Activated naive CD4-positive, alpha-beta T cell treated with anti-CD3 and anti-CD28 coated beads, Interleukin-2, amount 50 U/mL, for 72 hours (primary cell): ENCODE measurements at places on chromosomes 5 and 9. TPM values are rescaled to one million over a fixed set of nuclear protein-coding genes. Genes with fewer than 3 reads are reported as not detected.
A peak's percentile ranks its signal among the peaks of the same experiment; 100 is the strongest.

DNA sequence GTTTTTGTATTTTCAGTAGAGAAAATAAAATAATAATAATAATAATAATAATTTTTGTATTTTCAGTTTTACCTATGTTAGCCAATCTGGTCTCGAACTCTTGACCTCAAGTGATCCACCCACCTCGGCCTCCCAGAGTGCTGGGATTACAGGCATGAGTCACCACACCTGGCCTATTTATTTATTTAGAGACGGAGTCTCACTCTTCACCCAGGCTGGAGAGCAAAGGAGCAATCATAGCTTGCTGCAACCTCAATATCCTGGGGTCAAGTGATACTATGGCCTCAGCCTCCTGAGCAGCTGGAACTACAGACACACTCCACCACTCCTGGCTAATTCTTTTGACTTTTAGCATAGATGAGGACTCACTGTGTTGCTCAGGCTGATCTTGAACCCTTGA is 167.5 kb downstream of the TLE1 start:
- DNase-seq = no peak

- DNase-seq = peak; percentile 31
These were observed 26.0 kb upstream of the SEMA4D start for GRCh38 chr9:89523948-89524347.

DNA sequence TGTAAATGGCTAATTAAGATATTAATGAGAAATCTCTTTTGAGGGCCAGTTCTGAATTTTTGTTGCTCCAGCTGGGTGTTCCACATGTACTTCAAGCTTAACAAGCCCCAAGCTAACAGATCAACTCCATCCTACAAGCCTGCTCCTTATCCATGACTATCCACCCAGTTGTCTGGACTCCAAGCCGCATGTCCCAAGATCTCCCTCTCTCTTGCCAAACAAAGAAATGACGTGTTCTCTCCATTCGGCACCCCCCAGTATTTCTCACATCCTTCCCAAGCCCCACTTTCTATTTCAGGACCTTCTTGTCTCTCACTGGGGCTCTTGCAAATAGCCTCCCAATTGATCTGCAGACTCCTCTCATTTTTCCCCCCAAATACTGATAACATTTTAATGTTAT is 15.8 kb upstream of the PTPN3 start:
- no peak for DNase-seq

Gene SH3PXD2B
- 0.09 TPM for total RNA-seq

- no peak for DNase-seq
These were observed 46.8 kb upstream of the RNF20 start for GRCh38 chr9:101486693-101487442.

- peak; percentile 58 for DNase-seq
These were observed at the start of gene ABCA1 for GRCh38 chr9:104927912-104928740. Gene ABCA1 (minus strand): TSS chr9:104928155. CDS start chr9:104903679, 24,476 bp downstream.

Gene SOWAHA
- total RNA-seq = not detected

GRCh38 chr5:37665889-37666288 is 174.0 kb downstream of the GDNF start:
- DNase-seq = no peak

DNA sequence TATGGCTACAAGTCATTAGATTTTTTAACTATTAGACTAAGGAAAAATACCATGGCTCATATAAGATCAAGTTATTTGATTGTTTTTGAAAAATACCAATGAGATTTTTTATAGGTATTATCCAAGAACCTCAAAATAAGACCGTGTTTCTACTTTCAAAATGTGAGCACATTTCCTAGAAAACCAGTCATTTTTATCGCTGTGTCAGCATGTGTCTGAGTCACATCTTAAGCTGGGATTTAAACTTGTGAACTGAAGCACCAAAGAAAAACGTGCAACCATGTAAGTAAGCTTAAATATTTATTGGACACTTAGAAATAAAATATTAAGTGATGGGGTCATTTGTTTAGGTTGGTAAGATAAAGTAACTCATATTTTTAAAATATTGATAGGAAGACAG is 1676.0 kb upstream of the NUDT12 start:
- no peak for DNase-seq

DNA sequence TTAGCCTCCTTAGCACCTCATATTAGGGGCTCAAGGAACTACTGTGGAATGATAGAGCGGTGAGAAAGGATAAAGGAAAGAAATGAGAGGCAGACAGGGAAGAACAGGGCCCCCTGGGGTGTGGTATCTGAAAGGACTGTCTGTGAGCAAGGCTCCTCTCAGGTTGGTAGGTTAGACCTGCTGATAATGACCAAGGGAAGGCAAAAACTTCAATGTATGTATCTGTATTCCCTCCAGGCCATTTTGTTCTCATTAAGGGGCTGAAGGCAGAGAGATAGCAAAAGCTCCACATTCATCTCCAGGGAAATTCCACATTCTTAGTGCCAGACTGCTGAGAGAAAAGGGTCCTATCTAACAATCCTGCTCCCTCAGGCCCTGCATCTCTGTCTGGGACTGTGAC is 28.6 kb downstream of the TRIM32 start:
- DNase-seq = no peak

Gene DCAF12
- total RNA-seq = 42.4 TPM

DNA sequence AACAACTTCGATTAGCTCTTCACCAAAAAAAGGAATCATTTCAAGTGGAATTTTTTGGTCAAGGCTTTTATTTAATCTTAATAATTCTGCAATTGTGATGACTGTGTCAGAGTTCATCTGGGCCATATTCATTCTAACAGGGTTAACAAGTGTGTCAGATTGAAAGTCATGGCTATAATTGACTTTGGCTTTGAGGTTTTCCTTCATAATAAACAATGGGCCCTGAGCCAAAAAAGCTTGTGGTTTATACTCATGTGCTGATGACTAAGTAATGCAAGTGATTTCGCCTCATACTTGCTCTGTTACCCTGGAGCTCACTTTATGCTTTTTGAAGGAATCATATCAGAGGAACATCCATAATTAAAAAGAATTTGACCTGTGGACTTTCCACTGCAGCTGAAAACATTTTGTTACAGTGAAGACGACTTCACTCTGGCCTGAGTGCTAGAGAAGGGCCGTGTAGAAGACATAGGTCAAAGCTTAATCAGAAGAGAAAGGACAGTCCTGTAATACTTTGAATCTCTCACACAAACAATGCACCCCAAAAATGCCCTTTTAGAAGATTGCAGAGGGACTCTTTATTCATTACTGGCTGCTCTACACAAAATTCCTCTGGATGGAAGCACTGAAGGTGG is 101.7 kb downstream of the GDNF start:
- DNase-seq = peak; percentile 52

- no peak for DNase-seq
These were observed 141.3 kb upstream of the ZNF366 start for GRCh38 chr5:72648480-72648879.

DNA sequence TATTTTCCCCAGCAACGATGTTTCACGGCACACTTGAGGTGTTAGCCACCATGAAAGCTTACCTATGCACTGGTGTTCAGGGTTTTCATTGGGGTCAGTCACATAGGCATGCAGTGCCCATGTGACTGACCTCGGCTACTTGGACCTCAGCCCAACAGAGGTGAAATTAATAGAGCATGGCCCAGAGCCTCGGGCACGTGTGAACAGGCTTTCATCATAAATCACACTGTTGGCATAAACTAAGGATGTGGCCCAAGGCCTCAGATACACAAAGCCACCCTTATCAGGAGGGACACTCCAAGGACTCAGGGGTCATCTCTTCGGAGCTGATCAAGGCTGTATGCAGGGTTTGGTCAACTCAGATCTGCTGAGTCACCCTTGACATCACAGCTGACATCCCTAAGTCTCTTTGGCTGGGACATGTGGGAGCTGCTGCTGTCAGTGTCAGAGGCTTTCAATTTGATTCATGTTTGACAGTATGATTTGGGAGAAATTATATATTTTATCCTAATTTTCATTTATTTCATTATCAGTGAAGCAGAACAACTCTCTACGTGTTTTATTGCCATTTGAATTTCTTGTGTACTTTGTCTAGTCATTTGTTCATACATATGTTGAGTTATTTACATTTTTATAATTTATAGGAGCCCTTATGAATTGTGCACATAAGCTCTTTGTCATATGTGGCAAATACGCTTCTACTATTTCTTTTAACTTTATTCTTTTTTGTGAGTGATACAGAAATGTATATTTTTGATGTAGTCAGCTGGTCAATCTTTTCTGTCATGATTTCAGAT is 59.7 kb upstream of the ANKRD33B start:
- no peak for DNase-seq

GRCh38 chr5:181170237-181170825 is 22.9 kb downstream of the OR2V2 start:
- no peak for DNase-seq

GRCh38 chr5:171299851-171300250 is 9.2 kb upstream of the TLX3 start:
- no peak for DNase-seq

GRCh38 chr5:116531635-116532034 is 43.0 kb downstream of the SEMA6A start:
- no peak for DNase-seq

Gene ZFAND5
- total RNA-seq = 92.9 TPM

Gene LIX1
- not detected for total RNA-seq

DNA sequence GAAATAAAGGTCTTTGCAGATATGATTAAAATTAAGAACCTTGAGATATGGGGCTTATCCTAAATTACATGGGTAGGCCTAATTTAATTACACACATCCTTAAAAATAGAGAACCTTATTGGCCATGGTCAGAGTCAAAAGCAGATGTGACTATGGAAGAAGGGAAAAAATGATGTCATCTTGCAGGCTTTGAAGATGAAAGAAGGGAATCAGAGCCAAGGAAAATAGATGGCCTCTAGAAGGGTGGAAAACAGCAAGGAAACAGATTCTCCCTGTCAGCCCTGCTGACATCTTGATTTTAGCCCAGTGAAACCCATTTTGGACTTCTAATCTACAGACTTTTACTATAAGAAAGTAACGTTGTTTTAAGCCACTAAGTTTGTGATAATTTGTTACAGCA is 37.6 kb upstream of the KCNN2 start:
- no peak for DNase-seq

DNA sequence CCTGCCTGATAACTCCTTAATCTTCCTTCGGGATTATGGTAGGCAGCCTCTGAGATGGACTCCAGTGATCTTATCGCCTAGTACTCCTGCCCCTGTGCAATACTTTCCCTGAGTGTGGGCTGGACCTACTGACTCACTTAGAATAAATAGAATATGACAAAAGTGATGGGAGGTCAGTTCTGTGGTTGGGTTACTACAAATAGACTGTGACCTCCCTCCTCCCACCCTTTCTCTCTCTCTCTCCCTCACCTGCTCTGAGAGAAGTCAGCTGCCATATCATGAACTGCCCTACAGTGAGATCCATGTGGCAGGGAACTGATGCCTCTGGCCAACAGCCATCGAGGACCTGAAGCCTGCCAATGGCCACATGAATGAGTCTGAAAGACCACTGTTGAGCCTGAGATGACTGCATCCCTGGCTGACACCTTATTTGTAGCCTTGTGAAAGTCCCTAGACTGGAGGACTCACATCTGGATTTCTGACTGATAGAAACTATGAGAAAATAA is 31.7 kb downstream of the NRG2 start:
- no peak for DNase-seq

Gene ARHGEF39
- total RNA-seq = 22.8 TPM

Gene CYLC2
- total RNA-seq = not detected

DNA sequence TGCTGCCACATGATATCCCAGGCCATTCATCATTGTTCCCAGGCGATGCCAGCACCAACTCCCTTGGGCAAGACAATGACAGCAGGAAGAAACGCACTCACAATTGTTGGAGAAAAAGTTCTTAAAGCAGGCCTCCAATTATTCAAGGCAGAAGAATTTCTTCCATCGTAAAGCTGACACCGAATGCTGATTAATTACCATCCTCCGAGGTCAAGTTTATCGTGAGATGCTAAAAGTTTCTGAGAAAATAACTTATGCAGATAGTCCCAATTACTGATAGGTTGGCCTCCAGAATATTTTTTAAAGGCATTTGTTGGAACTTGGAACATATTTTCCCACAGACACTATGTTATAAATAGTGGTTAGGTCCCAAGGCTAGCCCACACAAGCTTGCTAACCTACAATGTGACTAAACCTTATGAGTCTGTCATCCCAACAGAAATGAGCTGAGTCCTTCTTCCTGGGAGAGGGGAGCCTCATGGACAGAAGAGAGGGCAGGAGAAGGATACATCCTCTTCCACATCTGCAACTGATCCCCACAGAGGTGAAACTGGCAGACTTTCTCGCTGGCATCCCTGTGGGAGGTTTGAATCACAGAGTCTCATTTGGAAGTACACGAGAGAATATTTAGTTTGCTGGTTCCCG is 202.4 kb upstream of the TBC1D2 start:
- no peak for DNase-seq

Gene ANXA1
- 13.9 TPM for total RNA-seq

DNA sequence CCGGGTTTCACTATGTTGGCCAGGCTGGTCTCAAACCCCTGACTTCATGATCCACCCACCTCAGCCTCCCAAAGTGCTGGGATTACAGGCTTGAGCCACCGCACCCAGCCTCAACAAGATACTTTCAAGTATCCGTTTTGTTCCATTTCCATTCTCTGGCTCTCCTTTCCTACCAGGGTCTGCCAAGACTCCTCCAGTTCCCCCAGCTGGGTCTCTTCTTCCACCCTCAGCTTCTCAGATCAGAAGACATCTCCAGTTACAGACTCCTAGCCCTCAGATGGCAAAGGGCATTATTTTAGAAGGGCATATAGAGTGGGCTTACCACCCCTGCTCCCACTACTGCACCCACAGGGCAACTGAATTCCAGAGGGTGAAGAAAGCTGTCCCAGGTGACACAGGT is 1.5 kb upstream of the PDGFRB start:
- DNase-seq = no peak

Gene ZNF618
- 0.08 TPM for total RNA-seq

Gene RNF183
- total RNA-seq = not detected

- no peak for DNase-seq
These were observed 27.0 kb downstream of the TRIM14 start for GRCh38 chr9:98091735-98092612.

DNA sequence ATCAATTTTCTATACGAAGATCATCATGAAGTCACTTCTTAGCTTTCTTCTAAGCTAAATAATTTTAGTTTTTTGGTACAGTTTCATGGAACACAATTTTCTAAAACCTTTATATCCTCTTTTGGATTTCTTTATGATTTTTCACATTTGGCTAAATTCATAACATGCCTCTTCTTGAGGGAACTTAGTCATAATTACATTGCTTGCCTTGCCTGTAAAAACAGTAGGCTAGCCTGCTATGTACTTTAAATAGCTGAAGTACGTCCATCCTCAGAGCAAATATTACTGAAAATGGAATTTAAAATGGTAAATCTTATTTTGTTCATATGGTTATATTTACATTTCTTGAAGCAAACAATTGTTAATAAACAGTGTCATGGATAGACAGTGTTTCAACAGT is 225.0 kb downstream of the VPS13A start:
- no peak for DNase-seq

GRCh38 chr5:27810458-27810857 is 772.1 kb upstream of the CDH9 start:
- DNase-seq = no peak
